ENCODE measurements at places on chromosomes 4 and X.

DNA sequence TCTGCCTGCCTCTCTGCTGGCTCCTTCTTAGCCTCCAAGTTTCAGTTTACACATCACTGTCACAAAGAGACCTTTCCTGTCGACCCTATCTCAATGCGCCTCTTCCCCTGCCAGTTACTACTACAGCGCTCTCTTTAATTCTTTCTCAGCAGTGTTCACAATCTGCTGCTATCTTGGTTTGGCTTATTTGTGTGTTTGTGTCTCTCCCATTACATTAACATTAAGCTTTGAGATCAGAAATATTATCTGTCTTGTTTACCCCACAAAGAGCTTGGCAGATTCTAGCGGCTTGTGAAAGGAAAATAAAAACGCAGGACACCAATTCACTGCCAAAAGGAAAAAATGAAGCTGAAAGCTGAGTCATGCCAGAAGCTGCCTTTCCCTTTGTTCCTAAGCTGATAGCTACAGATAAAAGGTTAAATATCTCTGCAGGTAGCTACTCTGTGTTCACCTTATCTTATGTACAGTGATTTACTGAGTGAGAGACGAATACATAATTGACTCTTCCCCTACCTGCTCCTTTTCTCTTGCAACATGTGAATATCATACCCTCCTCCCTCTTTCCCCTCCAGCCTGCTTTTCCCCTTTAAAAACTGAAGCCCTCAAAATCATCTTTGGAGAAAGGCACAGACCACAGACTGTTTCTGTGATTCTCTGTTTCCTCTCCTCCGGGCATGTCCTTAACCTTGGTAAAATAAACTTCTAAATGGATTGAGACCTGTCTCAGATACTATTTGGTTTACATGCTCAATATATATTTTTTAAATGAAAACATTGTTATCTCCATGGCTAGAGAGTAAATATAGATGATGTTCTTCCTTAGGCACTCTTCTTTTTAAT, 19.3 kb upstream of the SLC9A7 start:
- DNase-seq, result no peak

DNA sequence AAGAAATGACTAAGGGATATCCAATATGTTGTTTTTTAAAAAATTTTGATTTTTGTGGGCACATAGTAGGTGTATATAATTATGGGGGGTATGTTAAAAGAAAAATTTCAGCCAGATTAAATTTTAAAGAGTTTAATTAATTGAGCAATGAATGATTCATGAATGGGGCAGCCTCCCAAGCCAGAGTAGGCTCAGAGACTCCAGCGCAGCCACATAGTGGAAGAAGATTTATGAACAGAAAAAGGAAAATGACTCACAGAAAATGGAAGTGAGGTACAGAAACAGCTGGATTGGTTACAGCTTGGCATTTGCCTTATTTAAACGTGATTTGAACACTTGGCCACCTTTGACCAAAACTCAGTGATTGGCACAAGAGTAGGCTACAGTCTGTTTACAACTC, 91.7 kb downstream of the SPATA18 start:
- DNase-seq, result no peak

DNA sequence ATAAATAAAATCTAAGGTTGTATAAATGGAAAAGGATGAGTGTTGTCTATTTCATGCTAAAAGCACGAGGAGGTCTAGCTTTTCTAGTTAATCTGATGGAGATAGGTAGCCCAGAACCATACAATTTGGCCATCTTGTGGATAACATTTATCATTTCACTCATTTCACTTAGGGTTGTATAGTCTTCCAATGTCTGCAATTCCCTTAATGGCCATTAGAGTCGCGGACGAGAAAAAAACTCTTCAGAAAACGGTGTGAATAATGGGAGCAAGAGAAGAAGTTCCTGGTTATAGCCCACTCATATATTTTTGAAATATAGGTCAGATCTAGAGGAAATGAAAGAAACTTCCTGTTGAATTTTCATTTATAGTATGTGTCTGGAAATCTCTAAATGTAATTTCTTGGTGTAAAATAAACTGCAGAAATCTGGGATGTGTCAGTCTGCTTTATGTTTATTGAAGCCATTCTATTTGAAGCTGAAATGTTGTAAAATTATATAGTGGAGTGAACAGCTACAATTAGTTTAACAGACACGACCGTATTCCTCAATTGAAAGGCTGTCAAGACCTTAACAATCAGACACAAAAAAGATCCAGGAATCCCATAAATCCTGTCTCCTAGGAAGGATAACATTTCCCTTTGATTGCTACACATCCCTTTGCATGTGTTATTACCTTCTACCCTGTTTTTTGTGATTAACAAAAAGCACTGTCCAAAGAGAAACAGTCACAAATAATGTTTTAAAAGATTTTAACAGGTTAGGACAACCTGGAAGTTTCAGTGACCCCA, 47.7 kb upstream of the MGST2 start:
- no peak for DNase-seq

DNA sequence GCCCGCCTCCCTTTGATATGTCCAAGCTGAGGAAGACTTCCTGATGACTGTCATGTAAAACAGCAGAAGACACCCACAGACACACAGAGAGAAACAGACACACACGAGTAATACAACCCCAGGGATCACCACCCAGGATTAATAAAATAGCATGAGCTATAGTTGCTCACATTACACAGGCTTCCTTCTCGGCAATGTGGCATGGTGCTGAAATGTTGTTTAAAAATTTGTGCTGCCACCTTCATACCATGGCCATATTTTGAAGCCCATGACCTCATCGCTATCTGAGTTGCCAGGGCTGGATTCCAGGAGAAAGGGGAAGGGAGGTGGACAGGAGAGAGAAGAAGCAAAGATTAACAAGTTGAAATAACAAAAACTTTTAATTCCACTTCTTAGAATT, 111.7 kb downstream of the SYNPO2 start:
- DNase-seq, result no peak
